Suppressor macrophage treated with lipopolysaccharide for 1 hour (primary cell): ENCODE measurements at places on chromosomes 7 and 10.

- DNase-seq = no peak
Observed at GRCh38 chr7:85829817-85830432, 643.1 kb upstream of the SEMA3D start.

DNA sequence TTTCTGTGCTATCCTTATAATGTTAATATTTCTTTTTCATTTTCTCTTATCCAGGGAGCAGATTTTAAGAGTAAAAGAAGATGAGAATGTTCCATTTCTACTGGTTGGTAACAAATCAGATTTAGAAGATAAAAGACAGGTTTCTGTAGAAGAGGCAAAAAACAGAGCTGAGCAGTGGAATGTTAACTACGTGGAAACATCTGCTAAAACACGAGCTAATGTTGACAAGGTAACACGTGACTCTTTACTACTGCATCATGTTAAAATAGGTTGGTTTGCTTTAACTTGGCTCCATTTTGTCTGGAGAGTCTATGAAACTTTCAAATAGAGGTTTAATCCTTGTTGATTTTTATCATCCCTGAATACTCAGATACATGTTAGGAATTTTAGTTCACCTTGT is 73.3 kb downstream of the RALA start:
- no peak for DNase-seq

GRCh38 chr7:36312064-36312914 is 77.4 kb upstream of the ANLN start:
- DNase-seq = no peak

- DNase-seq = no peak
Observed at GRCh38 chr10:123450956-123451605, 215.1 kb upstream of the GPR26 start.

DNA sequence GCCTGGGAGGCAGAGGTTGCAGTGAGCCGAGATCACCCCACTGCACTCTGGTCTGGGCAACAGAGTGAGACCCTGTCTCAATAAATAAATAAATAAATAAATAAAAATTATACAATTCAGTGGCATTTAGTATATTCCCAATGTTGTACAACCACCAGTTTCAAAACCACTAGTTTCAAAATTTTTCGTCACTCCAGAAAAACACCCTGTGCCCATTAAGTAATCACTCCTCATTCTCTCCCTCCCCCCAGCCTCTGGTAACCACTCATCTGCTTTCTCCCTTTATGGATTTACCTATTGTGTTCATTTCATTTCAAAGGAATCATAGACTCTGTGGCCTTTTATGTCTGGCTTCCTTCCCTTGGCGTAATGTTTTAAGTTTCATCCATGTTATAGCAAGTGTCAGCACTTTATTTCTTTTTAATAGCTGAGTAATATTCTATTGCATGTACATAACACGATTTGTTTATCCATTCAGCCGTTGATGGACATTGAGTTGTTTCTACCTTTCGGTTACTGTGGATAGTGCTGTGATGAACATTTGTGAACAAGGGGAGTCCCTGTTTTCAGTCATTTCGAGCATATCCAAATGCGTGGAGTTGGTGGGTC is 29.4 kb upstream of the GOLGA7B start:
- DNase-seq = peak; percentile 31

DNA sequence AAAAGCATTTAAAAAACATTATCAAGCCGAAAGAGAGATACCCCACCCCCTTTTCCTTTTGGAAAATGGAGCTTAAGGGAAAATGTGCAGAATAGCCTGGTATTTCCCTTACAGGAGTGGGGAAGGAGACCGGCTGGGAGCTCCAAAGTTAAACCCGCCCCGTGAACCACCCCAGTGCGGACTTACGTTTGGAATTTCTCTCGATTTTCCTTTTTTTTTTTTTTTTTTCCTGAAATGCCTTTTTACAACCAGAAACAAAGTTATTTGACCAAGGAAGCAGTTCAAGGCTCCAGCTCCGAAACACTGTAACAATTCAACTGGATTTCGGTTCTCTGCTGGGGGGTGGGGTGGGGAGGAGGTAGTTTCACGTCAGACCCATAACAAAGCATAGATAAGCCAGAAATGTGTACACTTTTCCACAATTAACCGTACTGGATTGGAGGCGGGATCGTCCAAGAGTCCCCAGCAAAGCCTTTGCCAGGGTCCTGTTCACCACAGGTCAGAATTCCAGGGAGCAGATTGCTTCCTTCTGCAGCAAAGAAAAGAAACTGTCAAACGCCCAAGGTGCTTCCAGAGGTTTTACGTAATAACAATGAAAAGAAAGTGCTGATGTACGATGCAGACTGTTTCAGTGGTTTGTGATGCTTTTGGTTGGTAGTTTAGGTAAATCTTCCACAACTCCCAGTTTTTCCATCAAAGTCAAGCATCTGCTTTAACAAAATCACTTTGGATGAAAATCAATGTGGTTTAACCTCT is 6.7 kb downstream of the SKIDA1 start:
- DNase-seq = no peak

DNA sequence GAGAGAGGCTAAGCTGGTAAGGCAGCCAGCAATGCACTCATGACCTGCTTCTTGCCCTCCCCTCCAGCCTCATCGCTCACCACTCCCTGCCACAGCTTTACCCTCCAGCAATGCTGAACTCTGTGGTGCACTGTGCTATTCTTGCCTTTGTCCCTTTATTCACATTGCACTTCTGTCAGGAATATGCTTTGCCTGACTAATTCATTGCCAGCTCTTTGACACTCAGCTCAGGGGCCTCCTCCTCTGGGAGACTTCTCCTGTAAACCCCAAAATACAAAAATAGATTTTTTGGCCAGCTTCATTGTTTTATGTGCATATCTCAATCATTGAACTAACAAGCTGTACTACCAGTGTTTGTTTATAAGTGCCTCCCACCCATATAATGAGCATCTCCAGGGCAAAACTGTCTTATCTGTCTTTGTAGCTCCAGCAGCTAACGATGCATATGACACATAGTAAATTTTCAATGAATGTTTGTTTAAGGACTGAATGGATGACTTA is 8.2 kb downstream of the CNNM1 start:
- no peak for DNase-seq

GRCh38 chr10:78966182-78966787 is 102.5 kb upstream of the ZMIZ1 start:
- DNase-seq = no peak

DNA sequence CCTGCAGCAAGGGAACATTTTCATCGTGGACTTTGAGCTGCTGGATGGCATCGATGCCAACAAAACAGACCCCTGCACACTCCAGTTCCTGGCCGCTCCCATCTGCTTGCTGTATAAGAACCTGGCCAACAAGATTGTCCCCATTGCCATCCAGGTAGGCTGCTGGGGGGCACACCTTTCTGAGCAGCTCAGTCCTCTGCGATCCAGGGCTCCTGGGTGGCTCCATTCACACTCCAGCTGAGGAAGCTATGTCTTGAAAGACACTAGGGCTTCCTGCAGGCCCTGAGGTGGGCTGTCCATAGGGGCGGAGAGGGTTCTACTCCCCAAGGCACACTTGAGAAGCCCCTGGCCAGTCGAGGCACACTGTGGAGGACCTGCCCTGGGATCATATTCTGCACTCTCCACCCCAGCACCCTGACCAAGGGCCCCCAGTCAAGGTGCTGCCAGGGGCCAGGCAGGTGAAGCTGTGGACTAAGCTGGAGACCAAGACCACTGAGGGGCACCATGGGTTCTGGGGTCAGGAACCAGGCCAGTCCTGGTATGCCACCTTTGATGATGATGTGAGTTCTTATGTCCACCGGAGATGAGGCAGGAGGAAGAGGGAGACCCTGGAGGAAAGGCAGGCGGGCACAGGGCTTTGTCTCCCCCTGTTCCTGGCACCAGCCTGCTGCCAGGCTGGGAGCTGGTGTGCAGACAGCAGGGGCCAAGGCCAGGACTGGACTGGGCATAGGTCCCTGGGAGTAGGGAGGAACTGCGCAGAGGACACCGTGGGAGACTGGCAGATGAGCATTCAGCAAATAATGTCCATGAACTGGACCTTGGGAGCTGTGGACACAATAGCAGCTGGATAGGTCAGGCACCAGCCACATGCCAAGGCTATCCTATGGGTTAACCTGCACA is 54.8 kb downstream of the ALOX5 start:
- no peak for DNase-seq

GRCh38 chr7:88452646-88453045 is 146.0 kb upstream of the STEAP4 start:
- DNase-seq = no peak

DNA sequence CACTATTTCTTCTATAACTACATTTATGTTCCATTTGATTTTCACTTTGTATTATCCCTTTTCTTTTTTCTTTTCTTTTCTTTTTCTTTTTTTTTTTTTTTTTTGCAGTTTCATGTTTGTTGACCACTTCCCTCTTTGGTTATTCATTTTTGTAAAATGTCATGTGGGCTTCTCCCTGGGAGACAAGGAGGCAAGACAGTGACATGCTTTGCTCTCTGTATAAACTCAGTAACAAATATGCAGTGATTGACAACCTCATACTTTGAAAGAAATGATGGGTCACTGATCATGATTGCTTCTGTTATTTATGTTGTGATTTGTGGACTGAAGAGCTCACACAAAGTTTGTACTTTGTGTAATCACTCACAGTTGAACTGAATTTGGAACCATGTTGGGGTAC is 90.2 kb upstream of the ABI1 start:
- peak; percentile 30 for DNase-seq

DNA sequence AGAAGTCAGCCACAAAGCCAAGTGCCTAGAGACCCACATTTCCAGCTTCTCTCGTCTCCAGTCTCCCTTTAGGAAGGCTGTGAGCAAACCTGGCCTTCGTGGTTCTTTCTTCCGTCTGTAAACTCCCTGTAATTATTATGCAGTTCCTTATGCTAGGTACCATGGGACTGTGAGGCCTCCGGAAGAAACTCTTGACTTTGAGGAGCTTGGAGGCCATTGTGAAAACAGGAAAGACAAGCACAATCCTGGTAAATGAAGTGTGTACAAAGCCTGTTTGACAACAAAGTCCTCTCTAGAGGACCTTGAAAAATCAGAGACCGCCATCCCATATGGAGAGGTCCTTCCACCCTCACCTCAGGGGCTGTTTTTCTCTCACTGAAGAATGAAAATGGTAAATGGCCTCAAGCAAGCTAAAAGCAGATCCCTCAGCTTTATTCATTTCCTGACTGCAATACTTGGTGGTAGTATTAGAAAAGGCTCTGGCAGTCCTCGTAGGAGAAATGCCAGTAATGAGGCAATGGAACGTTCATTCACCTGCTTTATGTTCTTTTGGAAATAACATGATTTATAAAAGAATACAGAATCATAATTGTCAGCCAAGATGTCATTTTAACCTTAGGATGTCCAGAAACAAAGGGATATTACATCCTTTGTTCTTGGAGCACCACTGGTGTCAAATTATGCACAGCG is 926.4 kb downstream of the LRMDA start:
- DNase-seq = no peak

- no peak for DNase-seq
Observed at GRCh38 chr7:66353547-66353946, 148.4 kb downstream of the TPST1 start.

DNA sequence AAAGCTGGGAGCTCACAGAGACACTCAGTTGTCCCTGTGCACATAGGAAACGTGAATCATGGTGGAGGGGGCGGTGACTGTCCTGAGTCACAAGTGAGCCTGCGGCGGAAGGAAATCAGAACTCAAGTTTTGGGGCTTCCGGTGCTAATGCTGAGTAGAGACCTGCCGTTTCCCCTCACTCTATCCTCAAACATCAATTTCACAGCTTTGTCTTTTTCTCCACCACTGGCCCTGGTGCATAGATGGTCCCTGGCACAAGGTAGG is 21.9 kb downstream of the ADCYAP1R1 start:
- DNase-seq = peak; percentile 26

DNA sequence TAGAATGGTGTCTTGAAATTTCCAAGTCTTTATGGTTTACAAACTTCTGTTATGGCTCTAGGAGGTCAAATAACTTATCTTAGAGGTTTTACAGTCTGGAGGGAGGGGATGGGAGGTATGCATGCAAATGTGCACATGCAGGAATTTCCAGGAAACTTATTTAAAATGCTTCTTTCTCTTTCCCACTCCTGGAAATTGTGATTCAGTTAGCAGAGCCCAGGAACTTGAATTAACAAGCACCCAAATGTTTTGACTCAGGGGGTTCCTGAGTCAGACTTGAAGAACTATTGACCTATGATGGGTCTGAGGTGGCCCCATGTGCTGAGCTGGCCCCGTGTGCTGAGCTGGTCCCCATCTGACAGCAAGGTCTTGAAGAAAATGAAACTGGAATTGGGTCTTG is 669.4 kb downstream of the INHBA start:
- DNase-seq = no peak

- DNase-seq = no peak
Observed at GRCh38 chr10:12418000-12418399, 68.7 kb downstream of the CAMK1D start.

GRCh38 chr7:158779061-158780000 is 50.0 kb downstream of the ESYT2 start:
- DNase-seq = no peak

GRCh38 chr7:138954545-138955475 is 26.4 kb downstream of the KIAA1549 start:
- DNase-seq = no peak

- no peak for DNase-seq
Observed at GRCh38 chr7:43309706-43310022, 197.2 kb downstream of the HECW1 start.

DNA sequence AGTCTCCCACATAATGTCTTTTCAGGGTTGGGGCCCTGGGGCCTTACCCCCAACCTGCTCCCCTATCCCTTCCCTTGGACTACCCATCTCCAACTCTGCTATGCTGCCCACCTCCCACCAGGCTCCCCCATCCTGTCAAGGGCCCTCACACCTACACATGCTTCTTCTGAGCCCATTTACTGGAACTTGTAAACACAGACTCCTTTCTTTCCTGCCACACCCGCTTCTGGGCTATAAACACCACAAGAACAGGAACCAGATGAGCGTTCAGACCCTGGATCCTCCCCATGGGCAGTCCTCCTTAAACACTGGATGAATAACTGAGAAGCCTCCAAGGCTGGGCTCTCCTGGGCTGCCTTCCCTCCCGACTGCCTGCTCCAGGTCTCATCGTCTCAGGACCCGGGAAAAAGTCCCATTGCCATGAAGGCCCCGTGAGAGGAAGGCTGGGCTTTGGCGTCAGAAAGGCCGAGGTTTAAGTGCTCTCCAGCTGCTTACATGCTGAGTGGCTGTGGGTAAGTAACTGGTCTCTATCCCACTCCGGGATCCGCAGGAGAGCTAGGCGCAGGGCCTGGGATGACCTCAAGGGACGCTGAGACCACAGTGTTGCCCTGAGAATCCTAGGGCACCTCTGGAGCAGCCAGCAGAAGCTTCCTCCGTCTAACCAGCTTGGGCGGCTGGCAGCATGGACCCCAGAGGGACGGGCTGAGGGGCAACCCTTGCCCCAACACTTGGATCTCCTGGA is 15.6 kb upstream of the CRHR2 start:
- DNase-seq = no peak

GRCh38 chr7:132500727-132501440 is 75.4 kb downstream of the PLXNA4 start:
- DNase-seq = no peak

GRCh38 chr7:130356876-130357611 is 12.4 kb downstream of the CPA5 start:
- DNase-seq = no peak

- no peak for DNase-seq
Observed at GRCh38 chr7:3321206-3321605, 20.2 kb downstream of the SDK1 start.
